Stimulated activated CD8-positive, alpha-beta memory T cell treated with anti-CD3 and anti-CD28 coated beads, Interleukin-15, amount 100 ng/mL, for 4 hours (primary cell): ENCODE measurements at places on chromosomes 5 and 9.

DNA sequence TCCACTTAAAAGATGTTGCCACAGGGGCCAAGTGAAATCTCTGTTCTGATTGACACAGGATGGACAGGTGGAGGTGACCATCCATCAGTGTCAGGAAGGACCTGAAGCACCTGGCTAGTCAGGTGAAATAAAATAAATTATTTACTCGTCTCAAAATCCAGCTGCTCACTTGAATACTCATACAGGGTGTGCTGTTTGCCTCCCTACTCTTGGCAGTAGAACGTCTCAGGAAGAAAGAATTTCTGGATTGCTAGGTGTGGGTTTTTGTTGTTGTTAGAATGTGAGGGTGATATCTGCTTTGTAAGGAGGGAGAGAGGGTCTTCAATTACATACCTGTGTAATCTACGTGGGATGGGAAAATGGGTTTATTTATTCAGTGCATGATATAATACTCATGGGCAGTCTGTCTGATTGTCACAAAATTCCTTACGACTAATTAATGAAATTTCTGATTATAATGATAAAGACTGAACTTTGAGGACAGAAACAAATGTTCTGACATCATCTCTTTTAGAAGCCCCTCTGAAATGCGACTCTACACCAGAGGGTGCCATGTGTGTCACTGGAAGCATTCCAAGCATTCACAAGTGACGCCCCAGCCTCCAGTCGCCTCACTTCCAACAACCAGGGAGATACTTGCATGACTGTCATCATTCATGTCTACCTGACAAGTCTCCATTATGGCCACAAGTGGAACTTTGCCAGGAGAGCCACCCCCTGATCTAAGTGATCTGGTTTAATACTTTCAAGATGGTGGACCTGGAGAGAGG is 218.4 kb downstream of the GAPVD1 start:
- no peak for DNase-seq

DNA sequence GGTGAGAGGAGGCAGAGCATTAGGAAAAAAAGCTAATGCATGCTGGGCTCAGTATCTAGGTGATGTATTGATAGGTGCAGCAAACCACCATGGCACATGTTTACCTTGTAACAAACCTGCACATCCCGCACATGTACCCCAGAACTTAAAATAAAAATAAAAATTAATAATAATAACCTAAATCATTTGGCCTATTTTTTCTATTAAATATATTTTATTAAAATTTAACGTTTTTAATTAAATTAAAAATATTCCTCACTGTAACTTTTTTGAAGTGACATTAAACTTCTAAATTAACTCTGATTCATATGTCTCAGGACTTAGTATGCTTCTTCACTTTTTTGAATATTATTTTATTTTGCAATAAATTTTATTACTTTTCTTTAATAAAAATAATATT is 83.7 kb upstream of the PARP8 start:
- DNase-seq = no peak

DNA sequence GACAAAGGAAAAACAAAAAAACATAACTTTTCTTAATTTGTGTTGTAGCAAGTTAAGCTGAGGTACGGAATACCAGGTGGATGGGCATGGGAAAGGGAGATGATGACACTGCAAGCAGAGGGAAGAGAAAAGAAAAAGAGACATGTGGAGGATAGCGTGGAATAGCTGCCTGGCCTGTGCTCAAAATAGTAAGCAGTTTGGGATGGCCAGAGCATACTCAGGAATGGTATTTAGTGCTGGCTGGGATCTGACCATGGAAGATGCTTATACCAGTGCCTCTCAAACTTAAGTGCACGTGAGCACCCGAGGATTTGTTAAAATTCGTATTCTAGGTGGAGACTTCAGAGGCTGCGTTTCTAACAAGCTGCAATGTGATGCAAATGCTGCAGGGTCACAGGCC is 41.3 kb downstream of the LNPEP start:
- DNase-seq = no peak

GRCh38 chr5:74482523-74482922 is 158.0 kb downstream of the ENC1 start:
- no peak for DNase-seq

DNA sequence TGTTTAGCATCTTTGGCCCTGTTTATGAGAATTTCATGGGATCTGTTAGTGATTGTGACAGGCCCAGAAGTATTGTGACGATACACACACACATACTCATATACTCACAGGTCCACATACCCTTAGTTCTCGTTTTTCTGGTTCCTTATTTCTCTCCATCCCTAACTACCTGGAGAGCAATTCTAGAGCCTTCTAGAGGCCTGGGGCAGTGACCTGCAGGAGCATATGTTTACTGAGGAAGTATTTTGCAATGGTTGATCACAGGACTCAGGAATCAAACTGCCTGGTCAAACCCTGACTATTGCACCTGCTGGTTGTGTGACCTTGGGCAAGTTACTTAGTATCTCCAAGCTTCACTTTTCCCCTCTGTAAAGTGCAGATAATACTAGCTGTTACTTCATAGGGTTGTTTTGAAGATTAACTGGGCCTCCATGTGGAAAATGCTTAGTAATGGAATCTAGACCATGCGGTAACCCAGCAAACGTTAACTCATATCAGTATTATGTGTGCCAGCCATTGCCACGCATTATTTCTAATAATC is 8.7 kb downstream of the PAPPA start:
- no peak for DNase-seq

DNA sequence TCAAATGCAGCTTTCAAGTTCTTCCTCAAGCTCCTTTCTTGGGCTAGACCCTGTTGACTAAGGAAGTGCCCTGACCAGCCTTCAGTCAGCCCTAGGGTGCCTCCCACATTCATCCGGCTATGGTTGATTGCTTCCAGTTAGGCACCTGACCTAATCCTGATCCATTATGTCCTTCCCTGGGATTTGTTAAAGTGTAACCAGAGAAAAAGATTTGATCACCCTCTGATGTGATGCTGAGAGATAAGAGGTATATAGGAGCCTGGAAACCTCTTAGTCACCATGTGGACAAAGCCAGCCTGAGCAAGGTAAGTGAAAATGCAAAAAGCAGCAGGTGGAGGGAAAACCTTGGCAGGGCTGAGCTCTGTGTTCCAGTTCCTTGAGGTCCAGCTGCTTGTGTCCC is 178.8 kb upstream of the ERCC6L2 start:
- no peak for DNase-seq

DNA sequence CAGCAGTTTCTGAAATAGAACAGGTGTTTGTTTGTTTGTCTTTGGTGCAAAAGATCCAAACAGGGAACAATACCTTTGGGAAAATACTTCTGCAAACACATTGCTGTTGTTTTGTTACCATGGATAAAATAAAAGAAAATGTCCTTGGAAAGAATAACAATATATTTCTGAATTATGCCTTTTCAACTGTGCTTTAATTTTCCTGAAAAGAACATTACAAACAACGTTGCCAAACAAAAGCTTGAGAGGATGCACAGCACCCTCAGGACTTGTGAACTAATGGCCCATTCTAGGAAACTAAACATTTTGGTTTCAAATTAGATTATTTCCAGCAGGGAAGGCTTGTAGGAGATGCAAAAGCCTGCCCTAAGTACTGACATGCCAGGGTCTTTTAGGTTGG is 967.2 kb downstream of the TLE4 start:
- DNase-seq = no peak

DNA sequence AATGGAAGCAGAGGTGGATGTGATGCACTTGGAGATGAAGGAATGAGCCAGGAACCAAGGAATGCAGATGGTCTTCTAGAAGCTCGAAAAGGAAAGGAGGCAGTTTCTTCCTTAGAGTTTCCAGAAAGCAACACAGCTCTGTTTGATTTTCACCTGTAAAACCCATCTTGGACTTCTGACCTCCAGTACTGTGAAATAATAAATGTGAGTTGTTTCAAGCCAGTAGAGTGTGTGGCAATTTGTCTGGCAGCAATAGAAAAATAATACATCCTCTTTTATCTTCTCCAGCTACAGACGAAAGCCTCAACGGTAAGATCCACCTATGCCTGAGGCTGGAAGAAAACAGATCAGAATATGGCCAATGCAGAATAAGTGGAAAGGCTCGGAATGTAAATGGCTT is 199.7 kb downstream of the HINT1 start:
- no peak for DNase-seq

DNA sequence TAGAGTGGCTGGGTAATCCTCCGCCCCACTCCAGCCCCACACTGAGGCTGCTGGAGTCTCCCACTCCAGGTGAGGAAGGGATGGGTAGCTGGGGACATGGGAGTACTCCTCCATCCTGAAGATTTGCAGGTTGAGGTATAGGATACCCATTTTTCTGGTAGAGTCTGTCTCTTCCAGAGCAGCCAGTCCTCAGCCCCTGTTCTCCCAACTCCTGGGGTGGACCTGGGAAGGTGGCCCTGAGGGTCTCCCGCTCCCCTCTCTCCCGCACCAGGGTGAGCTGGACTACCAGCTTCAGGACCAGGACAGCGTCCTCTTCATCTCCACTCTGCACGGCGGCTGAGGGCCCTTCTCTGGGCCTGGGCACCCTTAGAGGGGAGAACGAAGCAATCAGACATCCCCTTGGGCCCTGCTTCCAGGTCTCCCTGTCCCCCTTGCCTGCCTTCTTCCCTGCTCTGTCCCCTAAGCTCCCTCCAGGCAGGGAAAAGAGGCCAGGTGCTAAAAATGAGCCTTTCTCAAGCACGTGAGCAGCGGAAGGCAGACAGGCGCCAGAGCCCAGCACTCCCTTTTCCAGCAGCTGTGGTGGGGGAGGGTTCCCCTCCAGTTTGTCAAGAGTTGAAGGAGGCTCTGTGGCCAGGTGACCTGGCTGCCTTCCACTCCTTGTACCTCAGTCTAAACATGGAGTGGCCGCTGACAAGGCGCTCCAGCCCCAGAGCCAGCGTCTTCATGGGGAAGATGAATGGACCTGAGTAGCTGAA is 18.4 kb downstream of the URM1 start:
- no peak for DNase-seq

DNA sequence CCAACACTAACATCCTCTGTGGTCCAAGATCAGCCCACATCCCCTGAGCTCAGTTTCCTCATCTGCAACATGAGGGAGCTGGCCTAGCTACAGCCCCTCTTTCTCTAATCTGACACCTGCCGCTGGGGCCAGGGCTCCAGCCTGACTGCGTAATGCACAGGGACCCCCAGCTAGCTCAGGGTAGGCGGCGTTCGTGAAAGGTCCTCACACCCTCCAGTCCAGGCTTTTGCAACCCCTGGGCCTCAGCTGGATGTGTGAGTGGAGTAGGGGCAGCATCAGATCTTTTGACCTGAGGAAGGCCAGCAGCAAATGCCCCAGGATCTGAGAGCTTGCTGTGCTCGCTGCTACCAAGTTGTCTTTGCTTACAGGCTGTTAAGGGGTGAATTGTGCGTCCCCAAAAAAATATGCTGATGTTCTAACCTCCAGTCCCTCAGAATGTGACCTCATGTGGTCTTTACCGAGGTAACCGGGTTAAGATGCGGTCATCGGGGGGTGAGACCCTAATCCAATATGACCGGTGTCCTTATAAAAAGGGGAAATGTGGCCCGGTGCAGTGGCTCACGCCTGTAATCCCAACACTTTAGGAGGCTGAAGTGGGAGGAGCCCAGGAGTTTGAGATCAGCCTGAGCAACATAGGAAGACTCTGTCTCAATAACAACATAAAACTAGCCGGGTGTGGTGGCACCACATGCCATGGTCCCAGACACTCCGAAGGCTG is 47.8 kb downstream of the PLPP7 start:
- no peak for DNase-seq

GRCh38 chr9:518540-518939 is 303.9 kb downstream of the DOCK8 start:
- DNase-seq = no peak

- DNase-seq = no peak
Measured at GRCh38 chr9:16100537-16101091, 547.8 kb downstream of the CCDC171 start.

- DNase-seq = no peak
Measured at GRCh38 chr9:134178394-134178767, 14.0 kb upstream of the RNU6ATAC start.

GRCh38 chr9:33139421-33140228 is 27.5 kb downstream of the B4GALT1 start:
- DNase-seq = no peak

GRCh38 chr9:105054491-105054890 is 126.5 kb upstream of the ABCA1 start:
- DNase-seq = no peak

- DNase-seq = no peak
Measured at GRCh38 chr5:15585128-15585527, 85.1 kb downstream of the FBXL7 start.

GRCh38 chr5:181188700-181189362 is 16.2 kb downstream of the TRIM7 start:
- DNase-seq = peak; percentile 67

DNA sequence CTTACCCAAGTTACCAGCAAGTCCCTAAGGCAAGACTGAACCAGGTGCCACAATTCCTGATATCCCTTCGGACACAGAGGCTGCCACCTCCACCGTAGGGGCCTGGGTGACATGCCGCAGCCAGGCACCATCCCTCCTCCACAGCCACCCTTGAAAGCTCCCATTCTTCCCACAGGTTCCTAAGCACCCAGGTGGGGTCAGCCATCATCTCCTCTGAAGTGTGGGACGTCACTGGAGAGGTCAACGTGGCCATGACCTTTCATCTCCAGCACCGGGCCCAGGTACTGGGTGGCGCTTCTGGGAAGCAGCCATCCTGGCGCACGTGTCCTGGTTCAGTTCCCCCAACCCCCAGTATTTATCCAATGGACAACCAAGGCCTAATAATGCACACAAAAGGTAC is 8.2 kb downstream of the ADGRD2 start:
- DNase-seq = no peak

- DNase-seq = no peak
Measured at GRCh38 chr5:68161156-68161555, 54.4 kb upstream of the PIK3R1 start.

GRCh38 chr5:89934069-89934468 is 475.5 kb downstream of the CETN3 start:
- DNase-seq = no peak
